ENCODE measurements at places on chromosomes 7 and 10.

DNA sequence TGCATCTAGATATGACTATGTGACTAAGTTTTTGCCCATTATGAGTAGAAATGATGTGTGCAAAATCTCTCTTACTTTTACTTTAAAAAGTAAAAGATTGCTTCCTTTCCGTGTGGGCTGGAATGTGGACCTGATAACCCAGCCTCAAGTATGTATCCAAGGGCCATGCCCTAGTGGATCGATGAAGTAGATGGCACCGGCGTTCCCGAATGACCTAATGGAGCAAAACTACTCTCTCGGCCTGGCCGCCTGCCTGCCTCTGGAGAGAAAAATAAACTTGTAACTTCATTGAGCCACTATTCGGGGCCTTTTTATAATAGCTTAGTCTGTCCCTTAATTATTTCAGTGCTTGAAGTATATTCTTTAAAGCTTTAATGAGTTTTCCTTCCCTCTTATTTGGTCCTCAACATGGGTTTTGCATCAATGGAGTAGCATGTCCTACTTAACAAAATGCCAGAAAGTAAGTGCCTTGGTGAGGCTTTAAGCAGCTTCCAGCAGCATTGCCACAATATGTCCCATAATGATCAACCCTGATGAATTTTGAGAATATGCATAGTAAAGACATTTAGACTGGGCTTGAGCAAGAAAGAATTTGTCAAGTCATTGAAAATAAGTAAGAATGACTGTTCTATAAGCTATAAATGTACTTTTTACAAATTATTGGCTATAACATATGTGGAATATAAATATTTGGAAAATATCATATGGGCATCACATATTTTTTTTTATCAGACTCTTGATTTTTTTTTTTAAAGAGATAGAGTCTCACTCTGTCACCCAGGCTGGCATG lies 61.4 kb downstream of the PLXDC2 start:
- DNase-seq: no peak

DNA sequence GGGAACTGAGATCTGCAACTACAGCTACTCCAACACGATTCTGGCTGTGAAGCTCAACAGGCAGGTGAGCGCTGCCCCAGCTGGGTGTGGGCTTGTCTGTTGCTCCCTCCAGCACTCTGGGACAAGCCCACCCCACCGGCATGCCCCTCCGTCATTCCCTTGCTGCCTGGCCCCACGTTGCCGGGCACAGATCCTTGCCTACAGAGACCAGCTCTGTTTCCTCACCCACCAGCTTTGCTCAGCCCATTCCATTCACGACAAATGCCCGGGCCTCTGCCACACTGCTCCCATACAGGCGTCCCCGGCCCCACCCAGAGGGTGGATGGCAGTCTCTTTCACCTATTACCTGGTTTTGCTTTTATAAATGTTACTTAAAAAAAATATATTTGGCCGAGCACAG lies 24.6 kb downstream of the WIPI2 start:
- no peak for DNase-seq

DNA sequence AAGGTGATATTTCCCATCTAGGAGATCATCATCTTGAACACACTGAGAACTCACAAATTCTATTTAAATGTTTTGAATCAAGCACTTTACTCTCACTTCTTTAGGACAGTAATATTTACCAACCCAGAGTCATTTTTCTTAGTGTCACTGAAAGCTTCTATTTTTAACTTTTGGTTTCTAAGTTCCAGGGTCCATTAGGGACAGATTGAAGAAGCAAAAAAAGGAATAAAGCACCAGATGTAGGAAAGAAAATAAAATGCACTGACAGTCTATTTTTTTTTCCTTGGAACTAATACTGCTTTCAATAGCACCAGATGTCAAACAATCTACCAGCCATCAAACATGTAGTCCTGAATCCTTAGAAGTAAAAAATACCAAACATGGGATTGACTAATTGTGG lies 526.7 kb upstream of the LRRN3 start:
- DNase-seq: no peak

DNA sequence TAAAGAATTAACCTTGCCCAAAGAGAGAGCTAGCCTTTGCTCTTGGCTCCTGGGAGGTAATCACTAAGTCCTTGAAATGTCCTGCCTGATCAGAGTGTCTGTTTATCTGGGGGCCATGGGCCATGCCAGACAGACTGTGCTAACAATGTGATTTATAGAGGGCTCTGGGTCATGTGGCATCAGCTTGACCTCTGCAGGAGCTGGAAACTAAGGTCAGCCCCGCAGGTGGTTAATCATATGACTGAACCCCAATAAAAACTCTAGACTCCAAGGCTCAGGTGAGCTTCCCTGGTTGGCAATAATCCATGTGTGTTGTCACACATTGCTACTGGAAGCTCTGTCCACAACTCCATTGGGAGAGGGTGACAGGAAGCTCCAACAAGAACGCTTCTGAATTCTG lies 47.5 kb downstream of the NDUFB2 start:
- DNase-seq: no peak

DNA sequence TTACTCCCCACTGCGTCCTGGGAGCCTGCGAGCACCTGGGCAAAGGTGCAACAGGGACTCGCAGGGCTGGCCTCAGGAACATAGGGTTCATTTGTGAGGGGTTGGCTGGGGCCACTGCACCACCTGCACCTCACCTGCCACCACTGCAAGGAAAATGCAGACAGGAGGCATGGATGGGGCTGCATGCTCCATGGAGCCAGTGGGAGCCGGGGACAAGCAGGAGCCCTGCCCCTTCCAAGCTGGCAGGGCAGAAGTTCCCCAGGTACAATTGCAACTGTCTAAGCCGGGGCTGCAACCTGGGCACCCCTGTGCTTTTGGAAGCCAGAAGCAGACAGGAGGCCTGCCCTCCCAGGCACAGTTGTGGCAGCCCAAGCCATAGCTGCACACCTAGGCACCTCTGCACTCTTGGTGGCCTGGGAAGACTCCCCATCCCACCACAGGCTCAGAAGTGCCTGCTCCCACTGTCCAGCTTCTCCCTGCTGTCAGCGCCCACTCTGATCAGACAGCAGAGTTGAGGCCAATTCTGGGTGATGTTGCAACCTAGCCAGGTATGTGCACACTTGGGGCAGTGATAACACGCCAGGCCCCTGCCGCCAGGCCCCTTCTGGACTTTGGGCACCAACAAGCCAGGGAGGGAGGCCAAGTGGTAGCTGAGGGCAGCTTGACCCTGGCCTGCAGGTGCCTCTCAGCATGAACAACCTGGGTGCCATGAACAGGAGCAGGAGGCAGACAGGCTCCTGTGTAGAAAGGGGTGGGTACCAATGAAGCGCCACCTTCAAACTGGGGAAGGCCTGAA lies 58.2 kb downstream of the TMEM106B start:
- no peak for DNase-seq

DNA sequence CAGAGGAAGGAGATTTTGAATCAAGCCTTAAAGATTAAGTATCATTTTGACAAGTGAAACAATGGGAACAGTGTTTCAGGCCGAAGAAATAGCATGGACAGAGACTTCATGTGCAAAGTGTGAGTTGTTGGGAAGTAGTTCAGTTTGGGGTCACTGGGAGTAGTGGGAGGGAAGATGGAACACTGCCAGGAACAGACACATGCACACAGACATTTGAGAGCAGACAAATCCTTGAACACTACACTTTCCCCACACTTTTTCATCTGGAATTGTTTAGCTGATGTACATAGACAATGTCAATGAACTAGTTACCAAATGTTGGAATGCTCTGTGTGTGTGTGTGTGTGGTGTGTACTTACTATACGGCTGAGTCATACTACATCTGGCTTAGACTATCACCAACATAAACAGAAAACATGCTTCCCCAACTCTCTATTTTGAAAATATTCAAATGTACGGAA lies 52.4 kb upstream of the LRRC17 start:
- peak; percentile 82 for DNase-seq

DNA sequence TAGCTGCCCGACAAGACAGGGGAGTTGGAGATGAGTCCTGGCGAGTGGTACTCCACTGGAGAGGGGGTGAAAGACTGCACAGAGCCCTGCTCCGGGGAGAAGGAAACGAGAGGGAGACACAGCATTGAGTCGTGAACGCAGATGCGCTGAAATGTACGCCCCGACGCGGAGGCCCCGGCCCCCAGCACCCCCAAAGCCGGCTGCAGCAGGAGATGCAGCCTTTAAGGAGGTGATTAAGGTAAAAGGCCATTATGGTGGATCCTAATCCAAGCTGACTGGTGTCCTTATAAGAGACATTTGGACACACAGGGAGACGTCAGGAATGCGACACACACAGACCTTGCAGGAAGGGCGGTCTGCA lies 166.3 kb upstream of the IMMP2L start:
- DNase-seq: no peak

- no peak for DNase-seq
These were observed 145.9 kb downstream of the ARID5B start for GRCh38 chr10:62047228-62047892.

- DNase-seq: no peak
These were observed 74.2 kb upstream of the TMEM168 start for GRCh38 chr7:112864380-112864779.

GRCh38 chr10:116723428-116724281 lies 18.7 kb downstream of the HSPA12A start:
- no peak for DNase-seq

GRCh38 chr7:90312745-90313144 lies 8.4 kb downstream of the FAM237B start:
- peak; percentile 15 for DNase-seq

DNA sequence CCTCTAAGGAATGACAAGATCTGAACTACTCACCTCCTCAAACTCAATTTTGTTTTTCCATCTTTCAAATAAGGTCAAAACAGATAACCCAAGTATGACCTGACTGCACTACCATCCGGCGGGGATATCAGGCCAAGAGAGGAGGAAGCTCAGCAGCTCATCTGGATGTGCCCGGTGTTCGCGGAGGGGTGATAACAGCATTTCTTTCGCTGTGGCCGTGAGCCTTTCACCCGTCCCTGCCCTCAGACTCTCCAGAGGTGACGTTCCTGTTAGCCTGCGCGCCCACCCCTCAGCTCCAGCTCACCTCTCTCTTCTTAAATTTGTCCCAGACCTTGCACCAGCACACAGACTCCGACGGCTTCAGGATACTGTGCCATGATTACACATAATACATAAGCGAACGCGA lies 526 bp downstream of the ZNF248 start:
- no peak for DNase-seq

DNA sequence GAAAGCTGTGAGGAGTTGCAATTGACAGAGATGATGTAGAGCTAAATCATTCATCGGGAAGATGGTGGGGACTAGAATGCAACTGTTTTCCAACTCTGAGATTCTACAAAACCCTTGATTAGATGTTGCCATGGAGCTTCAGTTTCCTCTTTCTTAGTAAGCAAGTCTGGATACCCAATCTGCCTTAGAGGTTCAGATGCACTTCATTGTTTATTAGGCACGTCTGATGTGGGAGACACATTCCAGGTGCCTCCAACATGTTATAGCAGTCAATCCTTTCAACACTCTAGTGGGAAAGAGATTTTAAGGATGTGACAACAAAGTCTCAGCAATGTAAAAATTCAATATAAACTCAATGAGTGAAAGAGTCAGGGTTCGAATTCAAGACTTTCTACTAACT lies 291.3 kb upstream of the PHYHIPL start:
- DNase-seq: no peak

DNA sequence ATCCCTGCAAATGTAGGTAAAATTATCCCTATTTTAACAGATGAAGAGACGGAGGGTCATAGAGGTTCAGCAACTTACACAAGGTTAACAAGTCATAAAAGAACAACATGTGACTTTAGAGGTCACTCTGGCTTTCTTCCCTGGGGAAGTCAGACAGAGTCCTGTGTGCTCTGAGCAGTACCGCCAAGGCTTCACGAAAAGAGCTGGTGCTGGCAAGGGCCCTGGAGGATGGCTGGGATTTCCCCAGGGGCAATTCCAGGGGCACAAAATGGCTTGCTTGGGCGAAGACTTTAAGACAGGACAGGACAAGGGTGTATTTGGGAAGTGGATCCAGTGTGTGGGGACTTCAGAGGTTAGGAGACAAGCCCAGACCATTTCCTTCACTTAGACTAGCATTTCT lies 144.1 kb downstream of the PIP4K2A start:
- DNase-seq: no peak
